ENCODE measurements at places on chromosomes 12 and 14.

DNA sequence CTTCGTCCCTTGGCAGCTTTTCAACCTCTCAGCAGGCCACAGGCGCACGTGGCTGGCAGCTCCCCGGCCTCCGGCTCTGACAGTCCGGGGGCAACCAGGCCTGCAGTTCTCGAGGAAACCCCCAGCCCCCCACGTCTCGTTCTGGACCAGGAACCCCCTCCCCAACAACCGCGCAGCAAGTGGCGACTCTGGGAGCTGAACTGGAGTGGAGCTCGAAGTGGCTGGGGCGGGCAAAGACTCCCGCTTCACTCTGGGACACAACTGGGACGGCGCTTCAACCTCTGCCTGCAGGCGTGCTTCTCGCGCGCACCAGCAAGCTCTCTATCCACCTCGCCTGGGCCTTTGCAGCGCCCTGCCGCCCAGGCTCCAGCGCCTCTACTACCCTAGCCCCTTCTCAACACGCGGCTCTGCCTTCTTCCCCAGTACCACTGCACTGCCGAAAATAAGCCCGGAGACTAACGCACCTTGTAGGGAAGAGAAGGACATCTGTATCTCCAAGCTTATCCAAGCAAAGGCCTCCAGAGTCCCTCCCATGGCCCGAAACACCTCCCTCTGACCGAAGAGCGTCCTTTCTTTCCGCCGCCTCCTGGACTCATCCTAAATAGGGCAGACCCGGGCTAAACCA is 2.4 kb upstream of the NKX2-1 start:
- DNase-seq: no peak

- no peak for DNase-seq
Measured at GRCh38 chr14:21098892-21099595, 589 bp upstream of the ZNF219 start.

GRCh38 chr12:22059976-22060647 is 14.1 kb downstream of the CMAS start:
- no peak for DNase-seq

- no peak for DNase-seq
Measured at GRCh38 chr12:53577941-53578352, 48.2 kb downstream of the ATF7 start.

- DNase-seq: no peak
Measured at GRCh38 chr14:99286761-99287160, 14.8 kb upstream of the BCL11B start.

DNA sequence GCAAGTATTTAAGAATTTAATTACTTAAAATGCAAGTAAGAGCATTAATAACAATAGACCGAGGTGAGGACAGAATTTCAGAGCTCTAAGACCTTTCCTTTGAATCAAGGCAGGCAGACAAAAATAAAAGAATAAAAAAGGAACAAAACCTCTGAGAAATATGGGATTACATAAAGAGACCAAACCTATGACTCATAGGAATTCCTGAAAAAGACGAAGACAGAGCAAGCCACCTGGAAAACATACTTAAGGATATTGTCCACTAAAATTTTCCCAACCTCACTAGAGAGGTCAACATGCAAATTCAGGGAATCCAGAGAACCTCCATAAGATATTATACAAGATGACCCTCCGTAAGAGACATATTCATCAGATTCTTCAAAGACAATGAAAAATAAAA is 325.1 kb downstream of the AEBP2 start:
- no peak for DNase-seq

DNA sequence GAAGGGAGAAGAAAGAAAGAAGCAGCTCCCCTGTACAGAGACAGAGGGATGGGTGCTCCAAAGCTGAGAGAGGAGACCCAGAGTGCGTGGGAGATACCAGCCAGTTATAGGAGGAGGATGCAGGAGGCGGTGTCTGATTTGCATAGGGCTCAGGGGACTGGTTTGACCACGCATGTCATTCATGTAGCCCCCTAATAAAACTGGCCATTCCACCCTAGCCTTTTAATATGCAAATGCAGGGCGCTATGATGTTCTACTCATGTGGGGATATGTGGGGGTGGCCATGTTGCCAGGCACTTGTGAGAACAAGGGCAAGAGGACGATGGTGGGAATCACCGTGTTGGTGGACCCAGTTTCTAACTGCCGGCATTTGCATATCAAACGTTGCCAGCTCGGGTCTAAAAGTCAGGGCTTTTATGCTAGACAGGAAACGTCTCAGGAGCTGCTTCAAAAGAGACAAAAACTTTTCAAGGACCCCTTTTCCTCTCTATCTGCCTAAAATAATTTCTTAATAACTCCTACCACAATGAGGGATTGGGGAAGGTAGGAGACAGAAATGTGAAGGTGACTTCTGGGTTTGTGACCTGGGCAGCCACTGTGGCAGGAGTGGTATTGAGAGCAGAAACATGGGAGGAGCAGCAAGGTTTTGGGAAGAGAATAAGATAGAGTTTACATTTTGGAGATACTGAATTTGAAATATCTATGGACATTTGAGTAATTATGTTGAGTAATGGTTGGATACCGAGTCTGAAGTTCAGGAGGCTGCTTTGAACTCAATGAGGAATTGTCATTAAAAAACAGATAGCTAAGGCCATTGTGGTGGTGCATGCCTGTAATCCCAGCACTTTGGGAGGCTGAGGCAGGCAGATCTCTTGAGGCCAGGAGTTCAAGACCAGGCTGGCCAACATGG is 2.2 kb upstream of the ATXN3 start:
- no peak for DNase-seq
